Fibroblast of mammary gland (primary cell): ENCODE measurements at places on chromosomes 4 and X.
A peak's percentile ranks its signal among the peaks of the same experiment; 100 is the strongest.

GRCh38 chrX:16144420-16144819, 21.1 kb downstream of the GRPR start:
- DNase-seq = peak; percentile 4

DNA sequence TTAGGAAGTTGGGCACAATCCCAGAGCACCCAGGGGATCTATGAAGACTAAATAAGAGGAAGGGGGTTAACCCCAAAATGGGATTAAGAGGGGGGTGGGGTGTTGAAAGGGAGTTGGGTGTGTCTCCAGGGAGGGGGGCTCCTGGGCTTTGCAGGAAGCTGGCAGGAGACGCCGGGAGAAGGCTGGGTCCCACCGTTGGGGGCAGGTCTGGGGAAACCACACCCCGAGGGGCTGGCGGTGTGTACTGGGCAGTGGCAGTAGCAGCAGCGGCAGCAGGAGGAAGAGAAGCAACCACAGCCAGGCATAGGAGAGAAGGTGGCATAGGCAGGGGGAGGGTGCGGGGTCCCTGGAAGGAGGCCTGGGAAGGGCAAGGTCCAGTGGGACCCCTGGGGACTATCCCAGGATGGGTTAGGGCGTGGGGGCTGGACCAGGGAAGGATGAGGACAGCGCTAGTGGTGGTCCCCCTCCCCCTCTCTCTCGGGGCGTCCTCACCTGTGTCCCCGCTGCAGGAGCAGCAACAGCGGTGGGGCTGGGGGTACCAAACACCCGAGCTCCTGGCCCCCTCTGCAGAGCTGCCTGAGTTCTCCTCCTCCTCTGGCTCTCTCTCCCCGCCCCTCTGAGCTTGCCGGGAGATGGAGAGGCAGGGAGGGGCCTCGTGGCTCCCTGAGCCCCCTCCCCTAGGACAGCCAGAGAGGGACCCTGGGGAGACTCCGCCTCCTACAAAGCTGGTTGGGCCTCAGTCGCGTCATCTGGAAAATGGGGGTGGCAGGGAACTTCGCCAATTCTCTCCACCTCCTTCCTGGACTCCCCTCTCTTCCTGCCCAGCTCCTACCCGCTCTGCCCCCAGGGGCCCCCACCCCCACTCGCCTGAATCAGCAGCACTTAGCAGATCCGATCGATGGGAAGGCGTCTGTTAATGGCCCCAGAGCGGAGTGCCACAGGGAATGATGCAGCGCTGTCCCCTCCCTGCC, at the start of gene KCND1:
Gene KCND1 (minus strand): TSS at position 596 of the 971 bp plus-strand sequence. CDS start 1,573 bp downstream, outside the sequence.
- peak; percentile 53 for DNase-seq

- DNase-seq = no peak
Observed at GRCh38 chr4:5805270-5805669, 87.6 kb downstream of the CRMP1 start.

GRCh38 chrX:23292354-23292987, 42.2 kb upstream of the PTCHD1 start:
- DNase-seq = no peak

- DNase-seq = peak; percentile 40
Observed at GRCh38 chr4:55291227-55291640, 54.8 kb upstream of the SRD5A3 start.

DNA sequence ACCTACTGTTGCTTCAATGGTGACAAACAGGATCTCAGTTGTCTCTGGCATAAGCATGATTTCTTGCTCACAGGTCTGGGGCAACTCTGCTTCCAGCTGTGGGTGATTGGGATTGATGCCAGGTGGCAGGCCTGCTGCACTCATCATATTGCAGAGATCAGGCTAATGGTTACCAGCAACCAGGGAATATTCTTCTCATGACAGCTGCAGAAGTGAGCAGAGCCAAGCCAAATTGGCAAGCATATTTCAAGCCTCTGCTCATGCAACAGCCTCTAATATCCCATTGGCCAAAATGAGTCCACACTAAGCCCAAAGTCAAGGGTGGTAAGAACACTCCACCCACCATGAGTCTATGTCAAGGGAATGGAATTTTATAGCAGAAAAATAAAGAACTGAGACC, 26.7 kb upstream of the TBC1D19 start:
- peak; percentile 93 for DNase-seq

DNA sequence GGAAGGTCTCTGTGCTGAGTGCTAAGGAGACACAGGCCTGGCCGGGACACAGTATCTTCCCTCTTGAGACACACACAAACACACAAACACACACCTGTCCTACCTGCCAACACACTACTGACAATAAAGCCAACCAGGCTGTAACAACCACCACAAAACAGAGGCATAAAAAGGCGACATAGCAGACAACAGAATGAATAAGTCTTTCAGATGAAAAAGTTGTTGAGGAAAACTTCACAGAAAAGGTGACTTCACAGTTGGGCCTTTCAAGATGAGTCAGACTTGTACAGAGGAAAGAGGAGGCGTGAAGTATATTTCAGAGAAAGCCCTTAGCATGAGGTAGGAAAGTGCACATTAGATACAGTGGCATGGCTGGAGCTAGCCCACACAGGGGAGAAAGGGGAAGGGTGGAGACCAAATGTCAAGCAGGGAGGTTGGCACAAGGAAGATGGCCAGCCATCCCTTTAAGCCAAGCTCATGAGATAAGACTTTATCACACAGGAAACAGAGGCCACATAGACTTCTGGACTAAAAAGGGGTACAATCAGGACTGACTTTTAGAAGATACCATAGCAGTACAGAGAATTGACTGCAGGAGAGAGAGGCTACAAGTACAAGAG, 54.0 kb downstream of the SLC9A7 start:
- DNase-seq = peak; percentile 34

- no peak for DNase-seq
Observed at GRCh38 chr4:78484574-78484973, 67.0 kb upstream of the ANXA3 start.

DNA sequence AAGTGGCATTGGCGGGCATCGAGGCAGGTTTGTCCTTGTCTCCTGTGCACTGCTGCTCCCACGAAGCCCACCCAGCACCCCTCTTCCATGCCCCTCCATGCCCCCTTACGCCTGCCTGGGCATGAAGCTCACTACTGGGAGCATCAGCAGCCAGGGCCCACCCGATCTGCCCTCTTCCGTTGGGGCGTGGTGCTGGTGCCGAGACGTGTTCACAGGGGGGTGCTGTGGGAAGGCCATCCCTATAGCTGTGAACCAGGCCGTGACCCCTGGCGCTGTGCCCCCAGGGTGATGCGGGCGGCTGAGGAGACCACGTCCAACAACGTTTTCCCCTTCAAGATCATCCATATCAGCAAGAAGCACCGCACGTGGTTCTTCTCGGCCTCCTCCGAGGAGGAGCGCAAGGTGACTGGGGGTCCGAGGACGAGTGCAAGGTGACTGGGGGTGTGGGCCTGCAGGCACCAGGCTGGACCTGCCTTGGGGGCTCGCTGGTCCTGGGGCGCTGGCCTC, 19.3 kb upstream of the ADD1 start:
- no peak for DNase-seq

DNA sequence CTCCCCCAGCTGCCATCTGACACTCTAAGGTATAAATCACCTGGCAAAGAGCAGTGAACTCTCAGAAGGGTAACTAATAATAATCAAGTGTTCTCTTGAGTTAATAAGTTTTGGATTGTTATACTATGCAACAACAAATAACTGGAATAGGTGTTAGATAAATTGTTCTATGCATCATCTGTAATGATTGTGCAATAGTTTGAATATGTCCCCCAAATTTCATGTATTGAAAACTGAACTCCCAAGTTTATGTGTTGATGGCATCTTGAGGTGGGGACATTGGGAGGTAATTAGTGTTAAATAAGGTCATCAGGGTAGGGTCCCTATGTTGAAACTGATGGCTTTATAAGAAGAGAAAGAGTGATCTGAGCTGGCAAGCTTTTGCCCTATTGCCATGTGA, 272.7 kb upstream of the TAPT1 start:
- no peak for DNase-seq

DNA sequence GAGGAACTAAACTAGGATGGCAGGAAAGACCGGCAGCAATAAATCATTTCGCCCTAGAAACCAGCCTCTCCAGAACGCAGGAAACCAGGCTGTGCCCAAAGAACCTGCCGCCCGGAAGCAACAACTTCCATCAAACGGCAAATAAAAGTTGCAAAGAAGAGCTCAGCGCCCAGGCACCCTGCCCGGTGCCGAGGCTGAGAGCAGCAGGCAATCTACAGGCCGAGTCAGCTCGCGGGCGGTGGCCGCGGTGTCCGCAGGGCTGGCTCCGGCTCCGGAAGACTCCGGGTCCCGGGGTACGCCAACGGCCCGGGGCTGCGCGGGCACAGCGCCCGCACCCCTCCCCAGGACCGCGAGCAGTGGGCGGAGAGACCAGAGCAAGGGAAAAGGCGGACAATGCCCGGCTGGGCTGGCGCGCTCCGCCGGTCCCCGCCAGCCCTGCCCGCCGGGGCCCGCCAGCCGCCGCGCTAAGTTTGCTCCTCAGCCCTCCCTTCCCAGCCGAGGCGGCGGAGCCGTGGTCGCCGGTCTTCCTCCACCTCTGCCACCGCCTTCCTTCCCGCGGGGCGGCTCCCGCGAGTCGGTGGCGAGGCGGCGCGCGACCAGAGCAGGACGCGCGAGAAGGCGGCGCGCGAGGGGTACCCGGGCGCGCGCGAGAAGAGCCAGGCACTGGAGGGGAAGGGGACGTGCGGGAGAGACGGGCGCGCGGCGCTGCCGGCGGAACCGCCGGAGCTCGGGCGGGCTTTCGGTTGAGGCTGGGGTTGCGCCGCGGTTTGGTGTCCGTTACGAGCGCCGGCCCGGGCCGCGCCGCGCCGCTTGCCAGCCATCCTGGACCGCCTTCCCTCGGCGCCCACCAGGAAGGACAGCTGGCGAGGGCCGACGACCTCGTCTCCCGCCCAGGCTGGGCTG, 733 bp downstream of the FRYL start:
- DNase-seq = peak; percentile 38

DNA sequence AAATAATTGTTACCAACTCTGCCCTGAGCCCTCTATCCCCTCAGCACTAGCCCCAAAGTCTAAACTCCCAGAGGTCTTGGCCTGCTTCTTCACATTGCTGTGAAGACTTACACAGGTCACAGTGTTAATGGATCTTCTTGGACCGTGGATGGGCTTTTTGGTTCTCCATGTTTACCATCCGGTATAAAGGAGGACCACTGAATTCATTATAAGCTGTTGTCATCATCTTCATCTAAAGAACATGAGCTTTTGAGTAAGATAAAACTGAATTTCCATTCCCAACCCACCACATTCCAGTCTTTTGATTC, 8.5 kb downstream of the NUDT11 start:
- peak; percentile 7 for DNase-seq

DNA sequence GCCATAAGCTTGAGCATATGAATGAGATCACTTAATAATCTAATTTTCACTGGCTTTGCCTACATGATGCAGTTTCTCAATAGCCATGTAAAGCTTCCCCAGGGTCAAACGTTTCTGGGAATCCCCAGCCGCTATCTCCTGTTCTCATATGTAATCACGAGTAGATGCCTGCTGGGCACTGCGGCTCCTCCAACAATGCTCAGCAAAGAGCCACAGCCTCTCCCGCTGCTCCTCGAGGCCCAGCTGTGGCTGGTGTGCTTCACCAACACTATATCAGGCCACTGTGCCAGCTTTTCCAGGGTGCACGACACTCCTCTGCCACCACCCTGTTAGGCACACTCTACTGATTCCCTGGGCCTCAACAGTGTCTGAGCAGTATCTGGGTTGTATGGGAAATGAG, 78.3 kb upstream of the RASGEF1B start:
- DNase-seq = no peak

- DNase-seq = peak; percentile 44
Observed at GRCh38 chrX:95063554-95063953, 1389.5 kb downstream of the FAM133A start.

GRCh38 chr4:125159001-125159400, 155.8 kb upstream of the FAT4 start:
- no peak for DNase-seq

DNA sequence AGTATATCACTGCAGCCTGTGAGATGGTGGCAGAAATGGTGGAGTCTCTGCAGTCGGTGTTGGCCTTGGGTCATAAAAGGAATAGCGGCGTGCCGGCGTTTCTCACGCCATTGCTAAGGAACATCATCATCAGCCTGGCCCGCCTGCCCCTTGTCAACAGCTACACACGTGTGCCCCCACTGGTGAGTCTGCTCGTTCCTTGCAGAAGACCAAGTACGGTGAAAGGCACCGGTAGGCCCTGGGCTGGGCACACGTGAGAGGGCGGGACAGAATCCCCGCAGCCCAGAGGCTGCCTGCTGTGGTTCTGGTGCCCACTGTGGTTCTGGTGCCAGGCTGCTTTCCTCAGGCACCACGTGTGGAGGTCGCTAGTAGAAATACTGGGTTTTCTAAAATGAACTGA, 31.2 kb upstream of the MSANTD1 start:
- no peak for DNase-seq

GRCh38 chr4:13902146-13902545, 274.6 kb upstream of the BOD1L1 start:
- DNase-seq = peak; percentile 41

DNA sequence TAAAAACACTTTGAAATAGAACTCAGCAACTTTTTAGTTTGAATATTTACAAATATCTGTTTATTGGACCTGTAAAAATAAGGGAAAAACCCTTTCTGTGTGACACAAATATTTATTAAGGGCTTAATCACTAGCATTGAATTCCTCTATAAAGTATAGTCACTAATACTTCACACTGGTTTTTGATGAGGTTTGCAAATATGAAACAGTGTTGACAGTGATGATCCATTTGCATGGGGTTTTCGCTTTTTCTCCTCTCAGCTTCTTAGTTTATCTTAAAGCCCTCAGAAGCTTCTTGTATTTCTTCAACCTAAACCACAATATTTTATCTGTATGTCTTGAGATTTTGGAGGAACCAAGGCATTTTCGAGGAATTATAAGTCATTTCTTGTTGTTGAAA, 96.6 kb upstream of the TEX13A start:
- no peak for DNase-seq

GRCh38 chr4:183872531-183872930, 32.6 kb upstream of the STOX2 start:
- DNase-seq = no peak

GRCh38 chrX:132369617-132370326, 119.1 kb downstream of the MBNL3 start:
- DNase-seq = no peak

DNA sequence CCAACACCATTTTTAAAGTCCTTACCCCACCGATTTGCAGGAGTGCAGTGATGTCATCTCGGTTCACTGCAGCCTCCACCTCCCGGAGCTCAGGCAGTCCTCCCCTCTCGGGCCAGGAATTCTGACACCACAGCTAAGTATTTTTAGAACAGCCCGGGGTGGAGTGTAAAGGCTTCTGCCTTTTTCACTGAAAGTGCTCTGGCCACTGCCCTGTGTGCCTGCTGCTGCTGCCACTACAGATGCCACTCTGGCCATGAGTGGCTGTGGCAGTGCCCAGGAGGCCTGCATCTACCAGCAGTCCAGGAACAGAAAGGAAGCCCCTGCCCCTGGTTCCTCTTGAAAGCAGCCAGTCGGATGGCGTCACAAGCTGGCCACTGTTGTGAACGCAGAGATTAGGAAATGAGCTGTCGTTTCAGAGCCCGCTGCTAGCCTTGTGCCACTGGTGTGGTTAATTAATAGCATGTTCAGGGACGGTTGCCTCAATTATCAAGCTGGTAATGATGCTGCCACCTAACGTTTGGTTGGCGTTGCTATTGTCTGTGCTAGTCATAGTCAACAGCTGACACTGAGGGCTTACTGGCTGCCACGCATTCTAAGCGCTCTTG, 23.6 kb upstream of the TBC1D14 start:
- peak; percentile 66 for DNase-seq

GRCh38 chr4:88246600-88246999, 37.8 kb downstream of the PPM1K start:
- no peak for DNase-seq

- peak; percentile 64 for DNase-seq
Observed at GRCh38 chrX:46849933-46850332, 13.1 kb downstream of the RP2 start.

GRCh38 chr4:105650190-105650589, 58.3 kb downstream of the INTS12 start:
- no peak for DNase-seq
